Ovary (tissue), 10 donors: ENCODE measurements at places on chromosomes 7 and 10. TPM values are rescaled to one million over a fixed set of nuclear protein-coding genes. Genes with fewer than 3 reads are reported as not detected.

- no peak overlapping the region for H3K4me3 ChIP-seq
- H3K4me1 ChIP-seq, result no peaks in the 10 kb centered on the region
- no peaks in the 10 kb centered on the region for H3K27me3 ChIP-seq
- DNase-seq, result no peak
- no peaks in the 10 kb centered on the region for H3K36me3 ChIP-seq
These were observed 18.7 kb downstream of the KRIT1 start for GRCh38 chr7:92226981-92227380.

Gene GALNT17
- 58.8 TPM for total RNA-seq

DNA sequence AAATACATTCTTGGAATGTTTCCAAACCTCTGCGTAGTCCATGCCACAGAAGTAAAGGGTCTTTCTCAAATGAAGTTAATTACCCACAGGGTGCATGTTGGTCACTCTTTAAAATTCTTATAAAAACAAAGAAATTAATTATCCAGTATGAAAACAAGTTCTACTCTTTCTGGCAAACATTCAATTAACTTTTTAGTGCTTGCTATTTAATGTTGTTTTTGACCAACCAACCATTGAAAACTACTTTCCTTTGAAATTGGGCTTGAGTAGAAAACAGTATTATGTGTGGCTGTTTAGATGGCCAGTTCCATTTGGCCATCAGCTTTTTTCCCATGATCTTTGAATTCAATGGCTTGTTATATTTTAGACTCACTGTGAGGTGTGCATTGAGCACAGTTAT lies 83.0 kb downstream of the TAF3 start:
- H3K36me3 ChIP-seq, result no peaks in the 10 kb centered on the region
- no peaks in the 10 kb centered on the region for H3K4me1 ChIP-seq
- H3K27me3 ChIP-seq, result no peaks in the 10 kb centered on the region
- no peak overlapping the region for H3K27ac ChIP-seq
- H3K4me3 ChIP-seq, result no peak overlapping the region

- no peaks in the 10 kb centered on the region for H3K27me3 ChIP-seq
- H3K4me1 ChIP-seq, result no peaks in the 10 kb centered on the region
- H3K27ac ChIP-seq, result no peak overlapping the region
- DNase-seq, result no peak
These were observed 39.7 kb upstream of the TEX47 start for GRCh38 chr7:88835147-88835728.

DNA sequence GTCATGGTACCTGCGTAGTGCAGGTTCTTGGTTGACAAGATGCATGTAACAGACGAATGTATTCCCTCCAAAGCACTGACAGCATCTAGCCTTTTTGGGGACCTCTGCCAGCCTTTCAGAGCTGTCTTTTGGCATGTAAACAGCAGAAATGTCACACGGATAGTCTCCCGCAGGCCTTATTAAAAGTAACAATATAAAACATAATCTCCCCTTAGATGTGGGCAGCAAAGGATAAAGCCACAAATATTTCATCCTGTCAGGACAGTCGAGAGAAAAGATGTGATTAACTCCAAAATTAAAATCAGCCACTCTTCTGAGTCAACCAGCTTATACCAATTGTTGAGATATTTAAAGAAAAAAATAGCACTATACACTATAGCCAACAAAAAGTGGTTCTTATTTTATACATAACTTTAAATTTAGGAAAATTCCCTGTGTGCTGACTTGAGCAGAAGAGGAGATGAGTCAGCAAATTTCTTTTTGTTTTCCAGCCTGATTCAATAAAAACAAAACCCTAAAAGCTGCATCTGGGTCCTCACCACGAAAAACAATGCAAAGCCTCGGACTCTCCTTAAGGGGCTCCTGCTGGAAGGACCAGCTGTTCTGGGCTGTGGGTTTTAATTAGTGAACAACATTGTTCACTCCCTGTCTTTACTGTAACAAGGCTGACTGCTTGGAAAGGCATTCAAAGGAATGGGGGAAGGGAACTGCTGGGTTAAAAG lies 240.2 kb downstream of the ADAM12 start:
- H3K4me1 ChIP-seq, result peaks cover 12% of the 10 kb centered on the region
- H3K27ac ChIP-seq, result peak overlapping the region; percentile 42

DNA sequence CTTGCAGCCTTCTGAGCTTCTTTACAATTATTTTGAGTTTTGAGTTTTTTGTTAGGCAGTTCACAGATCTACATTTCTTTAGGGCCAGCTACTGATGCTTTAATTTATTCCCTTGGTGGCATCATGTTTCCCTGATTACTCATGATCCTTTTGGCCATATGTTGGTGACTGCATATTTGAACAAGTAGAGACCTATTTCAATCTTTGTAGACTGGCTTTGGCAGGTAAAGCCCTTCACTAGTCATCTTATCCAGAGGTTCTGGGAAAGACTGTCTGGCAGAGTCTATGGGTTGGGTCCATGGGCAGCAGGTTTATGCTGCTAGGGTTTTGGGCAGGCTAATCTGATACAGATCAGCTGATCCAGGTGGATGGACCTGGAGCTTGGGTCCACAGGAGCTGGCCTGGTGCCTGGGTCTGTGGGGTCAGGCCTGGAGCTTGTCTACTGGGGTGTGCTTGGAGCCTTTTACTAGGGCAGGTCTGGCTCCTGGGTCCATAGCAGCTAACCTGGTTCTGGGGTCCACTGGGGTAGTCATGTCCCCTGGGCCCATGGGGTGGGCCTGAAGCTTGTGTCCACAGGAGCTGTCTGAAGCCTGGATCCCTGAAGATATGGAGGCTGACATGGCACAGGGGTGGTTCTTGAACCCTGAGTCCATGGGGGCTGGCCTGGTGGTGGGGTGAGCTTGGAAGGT lies 72.7 kb downstream of the GPR85 start:
- H3K4me1 ChIP-seq, result no peaks in the 10 kb centered on the region
- H3K4me3 ChIP-seq, result no peak overlapping the region
- no peaks in the 10 kb centered on the region for H3K36me3 ChIP-seq
- H3K27ac ChIP-seq, result no peak overlapping the region
- no peak for DNase-seq

DNA sequence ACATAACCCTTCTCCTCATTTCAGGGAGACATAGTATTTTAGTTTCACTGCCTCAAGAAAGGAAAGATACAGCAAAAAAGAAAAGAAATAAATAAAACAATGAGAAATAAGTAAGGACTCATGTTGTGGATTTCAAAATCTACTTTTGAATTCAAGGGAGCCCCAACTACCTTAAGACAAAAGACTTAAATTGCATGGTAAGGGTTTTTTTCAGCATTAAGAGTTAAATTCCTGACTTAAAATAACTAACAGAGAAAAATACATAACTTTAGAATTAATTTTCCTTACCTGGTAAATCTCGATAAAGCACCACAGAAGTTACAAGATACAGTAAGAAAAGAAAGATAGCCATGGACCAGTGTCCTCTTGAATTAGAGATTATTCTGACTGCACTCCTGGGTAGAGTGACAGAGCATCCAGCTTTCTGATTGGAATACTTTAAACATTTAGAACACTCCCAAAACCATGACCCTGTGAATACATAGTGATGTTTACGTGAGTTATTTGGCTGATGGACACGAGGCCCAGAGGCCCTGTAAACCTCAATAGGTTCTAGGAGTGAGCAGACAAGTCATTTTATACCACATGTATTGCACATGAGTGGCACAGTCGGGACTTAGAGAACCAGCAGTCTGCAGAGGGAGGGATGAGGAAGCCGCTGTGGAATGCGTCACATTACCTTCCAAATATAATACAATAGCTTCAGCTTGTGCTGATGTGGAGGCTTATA lies 292.5 kb upstream of the SEMA3C start:
- no peaks in the 10 kb centered on the region for H3K27me3 ChIP-seq
- H3K36me3 ChIP-seq, result no peaks in the 10 kb centered on the region
- no peak overlapping the region for H3K27ac ChIP-seq
- no peaks in the 10 kb centered on the region for H3K4me1 ChIP-seq
- no peak overlapping the region for H3K4me3 ChIP-seq

- no peaks in the 10 kb centered on the region for H3K36me3 ChIP-seq
- peaks cover 4% of the 10 kb centered on the region for H3K4me1 ChIP-seq
- peak overlapping the region; percentile 58 for H3K4me3 ChIP-seq
- H3K27me3 ChIP-seq, result no peaks in the 10 kb centered on the region
- peak; percentile 36 for DNase-seq
These were observed 869 bp downstream of the TRIM24 start for GRCh38 chr7:138460649-138461607.

Gene SLC13A1
- total RNA-seq, result not detected

Gene PTCD1
- total RNA-seq, result 5.6 TPM

DNA sequence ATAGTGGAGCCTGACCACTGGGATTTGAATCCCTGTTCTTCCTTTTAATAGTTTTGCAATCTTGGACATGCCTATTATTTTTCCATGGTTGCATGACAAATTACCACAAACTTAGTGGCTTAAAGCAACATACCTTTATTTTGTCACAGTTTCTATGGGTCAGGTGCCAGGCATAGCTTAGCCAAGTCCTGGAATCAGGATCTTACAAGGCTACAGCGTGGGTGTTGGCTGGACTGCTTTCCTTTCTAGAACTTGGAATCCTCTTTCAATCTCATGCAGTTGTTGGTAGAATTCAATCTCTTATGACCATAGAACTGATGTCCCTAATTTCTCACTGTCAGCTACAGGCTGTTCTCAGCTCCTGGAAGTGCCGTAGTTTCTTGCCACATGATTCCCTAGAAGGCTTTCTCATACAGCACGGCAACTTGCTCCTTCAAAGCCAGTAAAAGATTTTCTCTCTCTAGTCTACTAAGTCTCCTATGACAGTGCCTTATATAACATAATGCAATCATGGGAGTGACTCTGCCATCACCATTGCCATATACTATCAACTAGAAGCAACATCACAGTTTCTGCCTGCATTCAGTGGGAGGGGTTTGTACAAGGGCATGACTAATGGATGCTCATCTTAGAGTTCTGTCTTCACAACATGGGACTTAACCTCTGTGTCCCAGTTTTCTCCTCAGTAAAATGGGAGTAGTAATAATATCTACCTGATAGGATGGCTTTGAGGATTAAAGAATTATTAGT lies 243.4 kb upstream of the FZD1 start:
- no peaks in the 10 kb centered on the region for H3K36me3 ChIP-seq
- H3K4me1 ChIP-seq, result no peaks in the 10 kb centered on the region
- H3K4me3 ChIP-seq, result no peak overlapping the region
- DNase-seq, result no peak

DNA sequence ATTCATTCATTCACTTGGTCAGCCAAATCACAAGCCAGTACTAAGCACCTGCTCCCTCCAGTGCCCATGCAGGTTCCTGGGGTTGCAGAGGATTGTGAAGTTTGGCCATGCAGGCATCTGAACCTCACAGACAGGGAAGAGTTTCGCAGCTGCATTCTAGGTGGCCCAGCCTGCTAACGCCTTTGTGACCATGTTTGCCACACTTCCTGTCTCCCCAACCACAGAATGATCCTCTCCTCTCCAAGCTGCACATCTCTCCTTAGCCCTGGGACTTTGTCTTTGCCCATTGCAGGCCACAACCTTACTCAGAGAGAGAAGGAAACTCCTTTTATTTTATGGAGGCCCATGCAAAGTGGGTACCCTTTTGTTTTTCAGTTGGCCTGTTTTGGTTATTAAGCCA lies 31.8 kb downstream of the EPDR1 start:
- H3K36me3 ChIP-seq, result no peaks in the 10 kb centered on the region
- H3K4me3 ChIP-seq, result no peak overlapping the region
- H3K4me1 ChIP-seq, result peaks cover 4% of the 10 kb centered on the region
- H3K27ac ChIP-seq, result no peak overlapping the region
- no peak for DNase-seq
- no peaks in the 10 kb centered on the region for H3K27me3 ChIP-seq

GRCh38 chr10:36325815-36326214 lies 683.7 kb upstream of the FZD8 start:
- no peak overlapping the region for H3K27ac ChIP-seq
- no peaks in the 10 kb centered on the region for H3K27me3 ChIP-seq
- H3K4me3 ChIP-seq, result no peak overlapping the region
- no peaks in the 10 kb centered on the region for H3K4me1 ChIP-seq
- no peak for DNase-seq

DNA sequence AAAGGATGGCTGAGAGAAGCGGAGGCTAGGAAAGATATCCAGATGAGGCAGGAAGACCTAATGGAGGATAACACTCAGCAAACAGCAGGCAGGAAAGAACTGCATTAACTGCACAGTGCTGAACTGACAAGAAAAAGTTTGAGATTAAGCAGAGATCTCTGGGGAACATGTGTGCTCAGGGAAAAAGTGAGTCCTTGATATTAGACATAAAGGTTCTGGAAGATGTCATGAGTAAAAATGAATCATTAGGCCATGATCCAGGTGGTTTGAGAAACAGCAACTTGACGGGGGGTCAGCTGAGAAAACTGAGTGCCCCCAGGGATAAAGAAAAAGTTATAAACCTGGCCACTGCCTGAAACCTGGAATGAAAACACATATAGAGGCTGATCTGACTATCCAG lies 27.3 kb upstream of the ANK3 start:
- no peaks in the 10 kb centered on the region for H3K27me3 ChIP-seq
- H3K4me3 ChIP-seq, result no peak overlapping the region
- H3K27ac ChIP-seq, result no peak overlapping the region

DNA sequence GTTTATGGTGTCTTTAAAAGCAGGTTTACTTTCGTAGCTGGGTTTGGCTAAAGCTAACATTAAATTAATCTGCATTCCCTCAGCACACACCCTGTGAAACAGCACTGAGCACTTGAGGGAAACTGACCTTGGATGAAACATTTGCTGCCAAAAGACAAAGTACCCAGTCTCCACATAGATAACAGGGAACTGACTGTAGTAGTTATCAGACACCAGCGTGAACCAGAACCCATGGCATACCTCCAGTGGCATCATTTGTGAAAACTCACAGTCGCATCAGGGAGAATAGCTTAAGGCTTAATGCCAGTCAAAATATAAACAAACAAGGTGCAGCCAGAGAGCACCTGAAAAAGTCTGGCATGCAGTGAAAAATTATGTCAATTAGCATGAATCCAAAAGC lies 357.8 kb upstream of the C7orf33 start:
- no peaks in the 10 kb centered on the region for H3K27me3 ChIP-seq
- no peaks in the 10 kb centered on the region for H3K36me3 ChIP-seq
- no peak for DNase-seq
- no peak overlapping the region for H3K4me3 ChIP-seq
- no peak overlapping the region for H3K27ac ChIP-seq
- peaks cover 6% of the 10 kb centered on the region for H3K4me1 ChIP-seq

DNA sequence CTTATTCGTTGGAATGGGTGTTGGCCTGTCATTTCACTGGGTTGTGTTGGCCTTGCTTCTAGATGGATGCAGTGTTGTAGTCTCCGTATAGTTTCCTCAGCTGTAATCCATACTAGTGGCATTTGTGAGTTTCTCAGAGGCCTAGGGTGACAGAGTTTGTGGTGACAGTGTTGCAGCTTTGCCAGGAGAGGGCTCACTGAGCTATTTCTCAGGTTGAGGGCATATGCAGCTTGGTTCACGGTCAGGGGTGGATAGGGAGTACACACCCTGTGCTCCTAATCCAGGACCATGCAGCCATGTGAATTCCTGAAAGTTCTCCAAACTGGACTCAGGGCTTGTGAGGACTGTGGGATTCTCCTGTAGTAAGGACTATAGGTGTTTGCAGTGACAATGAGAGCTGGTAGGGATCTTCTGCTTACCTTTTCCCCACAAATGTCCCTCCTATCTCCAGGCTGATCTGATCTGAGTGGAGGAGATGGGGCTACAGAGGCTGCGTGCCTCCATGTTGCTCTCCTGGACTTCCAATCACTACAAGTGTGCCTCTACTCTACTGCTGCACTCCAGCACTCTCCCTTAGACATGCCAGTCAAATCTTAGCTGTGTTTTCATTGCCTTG lies 229.0 kb downstream of the STK31 start:
- H3K27ac ChIP-seq, result no peak overlapping the region
- DNase-seq, result no peak
- H3K4me1 ChIP-seq, result no peaks in the 10 kb centered on the region
